ENCODE measurements at places on chromosomes 3 and 15.

GRCh38 chr15:62782071-62782841, 260.3 kb upstream of the TPM1 start:
- DNase-seq, result peak; percentile 81

DNA sequence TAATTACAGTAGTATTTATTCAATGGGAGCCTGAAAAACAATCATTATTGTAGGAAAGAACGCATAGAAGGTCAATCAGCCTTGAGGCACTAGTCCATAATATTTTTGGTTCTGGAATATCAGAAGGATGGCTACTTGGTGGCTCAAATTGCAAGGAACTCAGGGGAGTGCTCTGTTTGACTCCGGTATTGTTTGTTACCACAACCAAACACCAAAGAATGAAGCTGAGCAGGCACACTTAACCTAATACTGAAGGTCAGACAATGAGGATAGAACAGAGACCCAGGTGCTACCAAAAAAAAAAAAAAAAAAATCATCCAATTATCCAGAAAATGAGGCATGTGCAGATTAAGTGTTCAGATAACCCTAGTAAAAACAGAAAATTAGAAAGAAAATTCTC, 11.1 kb upstream of the SATB1 start:
- no peak for DNase-seq

- no peak for DNase-seq
Observed at GRCh38 chr3:33921608-33922007, 123.2 kb downstream of the PDCD6IP start.

GRCh38 chr3:183692436-183692835, 5.2 kb upstream of the YEATS2 start:
- no peak for DNase-seq

DNA sequence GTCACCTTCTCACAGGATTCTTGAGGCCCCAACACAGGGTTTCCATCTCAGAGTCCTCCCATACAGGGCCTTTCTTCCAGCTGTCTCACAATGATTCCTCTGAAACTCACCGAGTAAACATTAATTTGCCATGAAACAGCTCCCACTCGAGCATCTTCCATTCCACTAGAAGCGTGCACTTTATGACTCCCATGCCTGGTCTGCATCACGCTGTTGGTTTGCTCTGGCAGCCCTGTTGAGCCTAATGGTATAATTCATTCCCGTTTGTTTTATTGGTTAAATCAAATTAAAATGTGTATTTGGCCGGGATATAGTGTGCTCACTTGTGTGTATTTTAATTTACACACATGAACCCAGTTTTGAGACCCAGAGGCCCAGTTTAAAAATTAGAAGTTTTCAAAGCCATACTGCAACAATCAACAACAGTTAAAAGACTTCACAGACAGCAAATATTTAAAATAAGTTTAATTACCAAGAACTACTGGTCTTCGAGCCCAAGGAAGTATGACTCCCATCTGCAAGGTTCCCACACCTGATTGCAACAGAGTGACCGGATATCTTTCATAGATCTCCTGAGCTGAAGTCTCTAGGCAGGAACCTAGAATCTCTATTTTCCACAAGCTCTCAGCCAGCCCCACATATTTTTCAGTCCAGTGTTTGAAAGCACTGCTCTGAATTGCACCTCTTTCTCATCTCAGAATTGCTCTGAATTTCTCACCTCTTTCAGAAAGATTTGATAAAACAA, 42.3 kb upstream of the GYG1 start:
- DNase-seq, result no peak

GRCh38 chr3:123831420-123831819, 52.7 kb downstream of the MYLK start:
- no peak for DNase-seq

- DNase-seq, result no peak
Observed at GRCh38 chr15:69172847-69173246, 12.4 kb downstream of the GLCE start.

- DNase-seq, result no peak
Observed at GRCh38 chr3:8365541-8365940, 136.1 kb upstream of the LMCD1 start.

- DNase-seq, result no peak
Observed at GRCh38 chr3:48938689-48939088, 20.0 kb downstream of the ARIH2 start.

- DNase-seq, result no peak
Observed at GRCh38 chr15:32936283-32936918, 218.6 kb downstream of the GREM1 start.

DNA sequence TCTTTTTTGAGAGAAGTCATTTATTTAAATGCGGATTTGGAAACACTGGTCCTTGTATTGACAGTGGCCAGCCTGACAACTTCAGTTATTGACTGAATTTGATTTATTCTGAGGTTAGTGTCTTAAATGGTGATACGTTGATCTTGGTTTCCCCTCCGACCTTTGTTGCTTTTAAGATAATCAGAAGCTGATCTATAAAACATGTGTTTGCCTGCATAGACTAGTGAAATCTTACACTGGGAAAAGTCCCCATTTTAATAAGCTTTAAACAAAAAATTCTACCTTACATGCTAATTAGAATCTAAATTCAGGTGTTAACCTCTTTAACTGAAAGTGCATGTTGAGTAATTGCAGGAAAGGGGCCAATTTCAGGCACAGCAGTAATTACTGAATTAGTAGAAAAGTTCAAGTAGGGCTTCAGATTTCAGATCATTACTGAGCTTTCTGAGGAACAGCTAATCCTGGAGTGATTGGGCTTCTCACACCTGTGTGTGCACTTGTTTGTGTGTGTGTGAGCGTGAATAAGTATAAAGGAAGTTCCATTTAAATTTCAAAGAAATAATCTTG, 221.4 kb downstream of the SOX2 start:
- DNase-seq, result no peak

- no peak for DNase-seq
Observed at GRCh38 chr3:31223278-31223677, 309.4 kb upstream of the STT3B start.

DNA sequence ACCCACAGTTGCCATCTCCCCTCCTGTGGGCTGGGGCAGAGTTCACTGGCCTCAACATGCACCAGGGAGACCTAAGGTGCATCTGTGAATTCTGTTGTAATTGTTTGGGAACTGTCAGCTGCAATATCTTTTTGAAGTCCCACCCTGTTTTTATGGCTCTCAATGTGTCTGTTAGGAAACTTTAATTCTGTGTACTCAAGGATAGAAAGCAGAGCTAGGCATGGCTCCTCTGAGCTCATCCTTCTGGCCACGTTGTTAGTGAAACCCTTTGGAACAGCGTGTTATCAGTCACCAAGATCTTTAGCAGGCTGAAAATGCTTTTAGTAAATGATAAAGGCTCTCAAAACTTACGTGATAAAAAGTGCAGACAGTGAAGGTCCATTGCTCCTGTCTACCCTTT, 33.6 kb upstream of the MTMR10 start:
- no peak for DNase-seq

DNA sequence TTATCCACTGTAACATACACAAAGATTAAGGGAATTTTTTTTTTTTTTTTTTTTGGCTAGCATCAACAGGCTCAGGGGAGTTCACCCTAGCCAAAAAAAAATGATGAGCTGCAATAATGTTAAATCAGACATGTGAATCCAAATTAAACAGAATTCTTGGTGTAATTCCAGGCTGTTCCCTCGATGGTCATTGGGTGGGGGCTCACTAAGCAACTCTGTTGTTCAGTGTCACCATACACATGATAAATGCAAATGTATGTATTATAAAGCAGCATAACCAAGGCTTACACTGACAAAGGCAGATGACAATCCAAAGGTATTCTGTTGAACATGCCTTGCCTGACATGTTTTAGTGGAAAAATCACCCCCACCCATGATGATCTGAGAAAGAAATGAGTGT, 29.0 kb downstream of the IL1RAP start:
- DNase-seq, result peak; percentile 63

DNA sequence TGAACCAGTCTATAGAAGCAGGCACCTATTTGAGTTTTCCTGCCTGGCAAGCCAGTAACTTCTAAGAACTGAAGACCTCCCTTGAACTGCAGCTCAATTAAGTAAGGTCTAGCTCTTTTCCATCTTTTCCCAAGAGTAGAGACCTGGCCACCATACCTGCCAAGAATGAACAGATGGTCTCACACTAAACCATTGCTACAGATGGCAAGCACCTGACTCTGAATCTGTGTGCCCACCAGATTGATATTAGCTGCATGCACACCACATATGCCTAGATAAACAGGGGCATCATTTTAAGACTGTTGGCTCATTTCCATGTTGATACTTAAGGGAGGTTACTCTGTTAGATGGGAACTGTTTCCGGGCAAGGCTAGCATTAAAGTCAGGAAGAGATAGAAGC, 34.8 kb upstream of the GSK3B start:
- no peak for DNase-seq

- DNase-seq, result no peak
Observed at GRCh38 chr3:120370463-120370862, 21.3 kb upstream of the LRRC58 start.

- DNase-seq, result no peak
Observed at GRCh38 chr3:51646091-51646490, 25.0 kb upstream of the TEX264 start.

DNA sequence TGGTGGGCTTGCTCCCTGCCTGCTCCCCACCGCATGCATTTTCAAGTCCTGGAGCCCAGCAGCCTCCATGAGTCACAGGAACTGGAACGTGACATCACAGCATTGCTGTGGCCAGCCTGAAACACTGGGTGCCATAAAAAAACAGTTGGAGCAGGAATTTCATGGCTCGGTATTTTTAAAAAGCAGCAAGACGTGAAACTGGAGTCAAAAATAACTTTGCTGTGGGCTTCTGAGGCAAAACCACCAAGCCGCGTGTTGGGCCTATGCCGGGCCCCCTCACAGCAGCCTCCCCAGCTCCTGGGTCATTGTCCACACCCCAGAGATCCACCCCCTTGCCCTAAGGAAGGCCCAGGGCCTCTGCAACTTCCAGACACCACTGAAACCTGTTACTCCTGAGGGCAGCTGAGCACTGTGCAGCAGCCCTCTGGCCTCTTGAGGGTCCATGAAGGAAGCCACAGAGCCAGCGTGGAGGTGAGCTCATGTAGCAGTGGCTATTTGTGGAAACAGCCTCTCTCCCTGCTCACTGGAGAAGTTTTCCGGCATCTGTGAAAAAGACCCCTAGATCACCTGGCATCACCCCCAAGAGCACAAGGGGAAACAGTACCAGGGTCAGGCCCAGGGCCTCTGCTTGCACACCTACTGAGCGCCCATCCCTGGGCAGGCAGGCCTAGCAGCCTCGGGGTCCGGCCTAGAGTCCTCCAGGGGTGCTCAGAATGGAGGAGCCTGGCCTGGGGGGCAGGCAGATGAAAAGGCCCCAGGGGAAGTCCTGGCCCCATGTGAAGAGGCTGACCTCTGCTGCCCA, 34.0 kb upstream of the DUSP7 start:
- peak; percentile 84 for DNase-seq

- DNase-seq, result peak; percentile 70
Observed at GRCh38 chr3:46895204-46895660, 17.7 kb downstream of the PTH1R start.

DNA sequence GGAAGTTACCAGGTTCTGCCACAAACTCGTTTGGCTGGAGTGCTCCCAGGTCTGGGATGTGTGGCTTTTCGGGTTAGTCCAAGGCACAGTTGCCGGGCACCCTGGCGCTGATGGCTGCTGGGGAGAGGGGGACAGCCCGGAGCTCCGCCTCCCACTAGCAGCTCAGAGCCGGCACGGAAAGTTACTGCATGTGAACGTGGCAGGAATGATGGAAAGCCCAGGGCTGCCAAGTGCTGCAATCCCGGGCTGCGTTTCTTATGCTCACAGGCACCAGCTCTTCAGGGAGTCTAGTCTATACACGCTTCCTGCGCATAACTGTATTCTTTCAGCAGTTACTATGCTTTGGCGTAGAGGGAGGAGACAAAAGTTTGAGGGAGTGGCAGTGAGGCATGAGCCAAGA, 141.8 kb upstream of the ICE2 start:
- DNase-seq, result no peak

DNA sequence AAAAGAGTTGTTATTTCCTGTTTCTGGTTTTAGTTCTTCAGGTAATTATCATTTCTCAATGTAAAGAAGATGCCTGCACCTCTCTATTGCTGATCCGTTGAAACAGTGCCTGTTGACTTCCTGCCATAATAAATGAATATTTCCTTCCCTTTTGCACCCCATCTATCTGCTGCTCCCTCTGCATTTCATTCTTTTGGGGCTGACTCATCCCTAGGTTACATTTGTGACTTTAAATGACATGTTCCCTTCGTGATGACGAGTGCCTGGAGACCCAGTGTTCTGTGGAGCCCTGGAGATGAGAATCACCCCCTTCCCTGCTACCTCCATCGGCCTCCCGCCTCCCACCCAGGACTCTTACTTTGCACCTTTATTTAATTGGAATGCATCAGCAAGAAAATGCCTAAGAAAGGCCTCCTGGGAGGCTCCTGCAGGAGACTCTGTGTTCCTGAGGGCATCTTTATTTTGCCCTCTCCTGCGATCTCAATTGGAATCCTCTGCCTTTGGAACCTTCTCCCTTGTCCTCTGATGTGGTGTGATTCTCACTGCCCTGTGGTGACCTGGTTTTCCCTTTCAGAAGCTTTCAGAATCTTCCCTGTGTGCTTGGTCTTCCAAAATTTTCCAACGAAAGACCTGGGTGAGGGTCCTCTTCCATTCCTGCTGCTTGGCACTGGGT, 13.7 kb downstream of the LRRK1 start:
- no peak for DNase-seq

GRCh38 chr3:175951047-175951694, 1092.0 kb downstream of the NAALADL2 start:
- no peak for DNase-seq

DNA sequence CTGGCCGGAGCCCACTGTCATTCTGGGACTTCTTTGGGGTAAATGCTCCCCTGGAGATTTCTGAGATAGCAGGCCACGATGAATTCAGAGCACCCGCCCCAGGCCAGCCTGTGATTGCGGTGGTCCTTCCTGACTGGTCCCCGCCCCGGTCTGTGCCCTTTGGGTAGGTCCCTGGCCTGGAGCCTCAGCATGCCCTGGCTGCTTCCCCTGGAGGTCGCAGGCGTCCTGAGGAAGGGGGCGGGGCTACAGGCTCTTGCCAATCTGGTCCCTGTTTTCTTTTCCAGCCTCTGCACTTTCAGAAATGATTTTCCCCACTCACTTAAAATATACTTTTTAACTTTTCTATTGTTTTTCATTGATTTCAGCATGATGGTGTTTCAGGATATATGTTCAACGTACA, 250.2 kb upstream of the ATP10A start:
- no peak for DNase-seq

GRCh38 chr3:138785951-138786350, 48.8 kb downstream of the PIK3CB start:
- DNase-seq, result no peak

GRCh38 chr3:124896824-124897526, 9.8 kb upstream of the ITGB5 start:
- DNase-seq, result no peak

DNA sequence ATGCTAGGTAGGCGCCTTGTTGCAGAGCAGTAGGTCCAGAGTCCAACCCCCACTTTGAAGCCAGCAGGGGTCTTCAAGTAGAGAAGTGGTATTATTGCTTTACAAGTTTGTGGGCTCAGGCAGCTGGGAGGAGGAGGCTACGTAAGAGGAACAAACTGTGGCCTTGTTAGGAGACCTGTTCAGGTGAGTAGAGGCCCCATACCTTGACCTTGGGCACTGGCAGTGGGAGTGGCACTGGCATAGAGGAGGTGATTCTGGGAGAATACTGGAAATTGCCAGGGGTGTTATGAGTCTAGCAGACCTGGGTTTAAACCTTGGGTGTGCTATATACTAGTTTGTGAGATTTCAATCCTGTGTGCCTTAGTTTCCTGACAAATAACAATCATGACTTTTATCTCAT, 34.6 kb upstream of the SCAANT1 start:
- DNase-seq, result no peak
